ENCODE measurements at places on chromosomes 1 and 21. TPM values are rescaled to one million over a fixed set of nuclear protein-coding genes. Genes with fewer than 3 reads are reported as not detected.

Gene OR14A16
- not detected for total RNA-seq

Gene OR2T29
- total RNA-seq, result not detected

DNA sequence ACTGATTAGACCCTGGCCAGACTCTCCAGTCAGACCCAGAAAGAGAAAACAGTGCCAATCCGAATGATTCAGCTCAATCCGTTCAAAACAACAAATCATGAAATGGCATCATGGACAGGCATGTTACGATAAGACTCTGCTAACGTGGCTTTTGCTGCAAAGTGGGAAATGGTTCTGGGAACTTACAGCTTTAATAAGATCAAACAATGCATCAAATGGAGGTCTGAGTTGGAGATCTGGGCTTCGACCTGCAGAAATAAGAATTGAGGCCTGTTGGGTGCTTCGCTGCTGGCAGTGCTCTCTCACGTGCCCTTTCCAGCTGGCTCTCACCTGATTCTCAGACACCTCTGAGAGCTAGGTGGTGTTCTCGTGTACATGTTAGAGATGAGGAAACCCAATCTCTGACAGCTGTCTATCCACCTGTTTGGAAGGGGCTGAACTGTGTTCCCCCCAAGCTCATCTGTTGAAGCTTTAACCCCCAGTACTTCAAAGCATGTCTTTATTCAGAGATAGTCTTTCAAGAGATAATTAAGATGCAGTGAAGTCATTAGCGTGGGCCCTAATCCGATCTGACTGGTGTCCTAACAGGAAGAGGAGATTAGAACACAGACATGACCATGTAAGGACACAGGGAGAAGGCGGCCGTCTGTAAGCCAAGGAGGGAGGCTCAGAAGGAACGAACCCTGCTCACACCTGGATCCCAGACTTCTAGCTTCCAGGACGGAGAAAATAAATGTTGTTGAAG is 45.5 kb upstream of the ETS2 start:
- H3K4me3 ChIP-seq, result no peak overlapping the region
- H3K27me3 ChIP-seq, result no peaks in the 10 kb centered on the region
- no peak for DNase-seq
- H3K27ac ChIP-seq, result peak overlapping the region; percentile 49

Gene FCER1G
- 12.1 TPM for total RNA-seq

- H3K36me3 ChIP-seq, result no peaks in the 10 kb centered on the region
- no peak overlapping the region for H3K4me3 ChIP-seq
Measured at GRCh38 chr1:33098371-33098770, 17.4 kb downstream of the AZIN2 start.

DNA sequence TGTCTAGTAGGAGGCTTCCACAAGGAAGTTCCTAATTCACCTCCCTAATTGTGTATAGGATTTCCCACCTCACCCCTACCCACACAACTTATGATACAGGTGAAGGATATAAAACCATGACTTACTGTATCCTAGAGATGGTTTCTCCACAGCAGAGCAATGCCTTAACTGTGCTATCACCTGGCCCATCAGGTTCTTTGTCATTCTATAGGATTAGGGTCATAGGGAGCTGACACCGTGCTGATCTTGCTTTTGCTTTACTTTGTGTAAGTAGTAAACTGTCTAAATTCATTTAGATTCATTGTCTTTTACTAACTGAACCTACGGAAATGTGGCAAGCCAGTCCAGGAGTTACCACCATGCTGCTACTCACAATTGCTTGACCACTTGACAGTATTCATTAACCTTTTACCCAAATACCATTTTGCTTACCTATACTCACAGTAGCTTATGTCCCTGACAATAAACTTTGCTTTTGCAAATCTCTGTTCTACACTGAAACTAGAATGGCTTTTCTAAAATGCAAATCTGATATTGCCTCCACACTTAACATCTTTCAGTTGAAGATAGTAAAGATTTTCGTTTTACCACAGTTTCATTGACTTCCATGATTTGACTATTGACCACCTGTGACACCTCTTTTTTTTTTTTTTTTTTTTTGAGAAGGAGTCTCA is 147.6 kb downstream of the IFI44 start:
- H3K36me3 ChIP-seq, result no peaks in the 10 kb centered on the region
- DNase-seq, result no peak
- no peak overlapping the region for H3K4me3 ChIP-seq
- no peak overlapping the region for H3K27ac ChIP-seq

Gene OSCP1
- 22.4 TPM for total RNA-seq

Gene FYB2
- 8.2 TPM for total RNA-seq

GRCh38 chr1:200901796-200902444 is 7.2 kb downstream of the INAVA start:
- no peak for DNase-seq
- no peak overlapping the region for H3K4me3 ChIP-seq
- H3K27me3 ChIP-seq, result no peaks in the 10 kb centered on the region
- H3K36me3 ChIP-seq, result no peaks in the 10 kb centered on the region

Gene C1orf53
- total RNA-seq, result 11.0 TPM

Gene LRRC38
- total RNA-seq, result not detected

DNA sequence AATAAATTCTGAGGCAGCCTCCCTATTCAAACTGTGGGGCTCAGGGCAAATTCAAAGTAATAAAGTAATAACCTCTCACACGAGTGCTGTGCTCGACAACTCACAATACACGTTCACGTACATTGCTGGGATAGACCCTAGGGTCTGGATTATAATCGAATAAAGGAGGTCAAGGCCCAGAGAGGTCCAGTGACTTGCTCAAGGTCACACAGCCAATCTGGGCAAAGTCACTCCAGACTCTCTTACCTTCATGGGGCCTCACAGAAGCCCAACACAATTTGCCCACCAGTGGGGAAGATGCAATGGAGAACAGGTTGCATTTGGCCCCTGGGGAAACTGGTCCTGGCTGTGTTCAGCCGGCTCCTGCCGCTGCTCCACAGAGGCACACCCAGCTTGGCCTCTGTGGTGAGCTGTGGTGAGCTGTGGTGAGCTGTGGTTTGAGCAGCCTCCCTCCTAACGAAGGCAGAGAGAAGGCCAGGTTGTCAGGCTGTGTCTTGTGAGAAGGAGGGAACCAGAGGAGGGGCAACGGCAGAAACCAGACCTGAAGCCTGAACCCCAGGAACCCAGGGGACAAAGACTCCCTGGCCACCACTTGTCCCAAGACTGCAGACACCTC is 35.1 kb downstream of the NUAK2 start:
- H3K4me3 ChIP-seq, result no peak overlapping the region
- H3K27me3 ChIP-seq, result no peaks in the 10 kb centered on the region
- H3K27ac ChIP-seq, result peak overlapping the region; percentile 47

Gene SERINC2
- 0.29 TPM for total RNA-seq

- no peak overlapping the region for H3K27ac ChIP-seq
- no peaks in the 10 kb centered on the region for H3K4me1 ChIP-seq
- no peaks in the 10 kb centered on the region for H3K27me3 ChIP-seq
- H3K4me3 ChIP-seq, result no peak overlapping the region
Measured at GRCh38 chr1:212007886-212008285, 27.5 kb downstream of the INTS7 start.

DNA sequence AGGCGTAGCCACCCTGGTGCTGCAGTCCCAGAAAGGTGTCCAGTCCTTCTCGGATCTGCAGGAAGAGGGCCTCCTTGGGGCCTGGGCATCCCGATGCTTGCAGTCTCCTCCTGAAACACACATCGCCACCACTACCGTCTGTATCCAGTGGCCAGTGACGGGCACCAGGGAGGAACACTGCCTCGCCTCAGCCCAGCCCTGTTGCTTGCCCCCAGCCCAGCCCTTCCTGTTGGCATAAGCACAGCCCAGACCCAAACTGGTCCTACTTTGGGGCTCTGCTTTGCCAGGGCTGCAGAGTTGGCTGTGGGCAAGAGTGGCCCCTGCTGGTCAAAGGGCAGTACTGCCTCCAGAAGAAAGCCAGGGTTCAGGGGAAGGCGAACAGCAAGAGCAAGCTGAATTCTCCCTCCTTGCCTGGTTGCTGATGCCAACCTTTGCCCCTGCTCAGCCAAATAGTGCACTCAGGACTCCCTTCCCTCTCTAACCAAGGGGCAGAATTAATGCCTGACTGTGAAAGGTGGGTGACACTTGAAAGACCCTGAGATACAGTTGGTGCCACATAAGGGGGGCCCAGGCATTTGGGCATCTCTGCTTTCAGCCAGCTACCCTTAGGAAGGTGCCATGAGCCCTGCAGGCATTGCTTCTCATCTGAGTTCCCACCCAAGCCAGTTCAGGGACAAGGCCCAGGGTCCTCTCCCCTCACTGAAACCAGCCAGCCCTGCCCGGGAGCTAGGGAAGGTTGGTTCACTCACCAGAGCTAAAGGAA is 11.1 kb upstream of the ARHGEF2 start:
- no peaks in the 10 kb centered on the region for H3K4me1 ChIP-seq
- H3K27me3 ChIP-seq, result no peaks in the 10 kb centered on the region
- no peaks in the 10 kb centered on the region for H3K36me3 ChIP-seq
- peak overlapping the region; percentile 35 for H3K4me3 ChIP-seq
- peak overlapping the region; percentile 76 for H3K27ac ChIP-seq
- peak; percentile 75 for DNase-seq

- H3K27ac ChIP-seq, result no peak overlapping the region
- no peak overlapping the region for H3K4me3 ChIP-seq
- DNase-seq, result no peak
Measured at GRCh38 chr1:209227941-209228340, 355.6 kb upstream of the CAMK1G start.

- H3K36me3 ChIP-seq, result no peaks in the 10 kb centered on the region
- H3K27ac ChIP-seq, result no peak overlapping the region
- DNase-seq, result no peak
- H3K4me1 ChIP-seq, result no peaks in the 10 kb centered on the region
- H3K27me3 ChIP-seq, result no peaks in the 10 kb centered on the region
- H3K4me3 ChIP-seq, result no peak overlapping the region
Measured at GRCh38 chr1:149883598-149884247, 15.6 kb upstream of the BOLA1 start.

Gene GSTM5
- total RNA-seq, result 22.9 TPM

Gene CRABP2
- total RNA-seq, result not detected

DNA sequence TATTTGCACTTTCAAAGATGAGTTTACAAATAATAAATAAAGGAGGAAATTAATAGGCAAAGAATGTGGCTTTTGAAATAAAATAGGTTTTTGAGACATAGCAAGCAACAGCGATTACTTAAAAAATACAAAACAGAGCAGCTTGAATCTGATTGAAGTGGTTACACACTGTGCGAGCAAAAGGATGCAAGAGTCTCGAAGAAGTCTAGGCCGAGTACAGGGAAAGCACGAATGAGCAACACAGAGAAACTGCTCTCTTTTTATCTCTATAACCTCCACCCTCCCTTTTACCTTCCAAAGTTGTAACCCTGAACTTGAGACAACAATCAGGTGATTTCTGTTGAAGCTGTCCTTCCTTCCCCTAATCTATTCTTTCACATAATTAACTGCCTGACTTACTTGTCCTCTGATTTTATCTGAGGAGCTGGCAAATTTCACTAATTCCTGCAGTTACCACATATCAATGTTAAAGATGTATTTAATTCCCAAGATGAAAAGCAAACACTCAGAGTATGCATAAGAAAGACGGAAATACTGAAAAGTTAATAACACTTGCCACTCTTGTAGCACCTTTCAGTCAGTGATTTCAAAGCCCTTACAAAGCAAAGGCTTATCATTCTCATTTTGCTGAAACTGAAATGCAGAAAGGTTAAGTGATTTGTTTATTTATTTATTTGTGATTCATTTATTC is 1030.1 kb downstream of the ADGRL2 start:
- H3K36me3 ChIP-seq, result no peaks in the 10 kb centered on the region
- no peak overlapping the region for H3K27ac ChIP-seq

DNA sequence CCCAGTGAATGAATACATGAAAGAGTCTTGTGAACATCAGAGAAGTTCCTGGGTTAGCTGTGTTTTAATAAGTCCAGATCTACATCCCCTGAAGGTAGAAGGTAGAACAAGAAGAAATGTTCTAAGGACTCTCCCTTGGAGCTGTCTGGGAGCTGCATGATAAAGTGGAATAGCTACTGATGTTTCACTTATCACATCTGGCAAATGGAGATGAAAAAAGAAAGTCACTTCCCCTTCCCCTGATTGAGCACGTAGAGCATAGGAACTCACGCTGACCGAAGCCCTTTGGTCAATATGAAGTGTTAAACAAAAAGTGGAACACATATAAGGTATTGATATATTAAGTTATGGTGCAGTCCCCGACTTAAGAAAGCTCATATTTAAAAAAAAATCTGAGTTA is 53.2 kb upstream of the PARP1 start:
- no peaks in the 10 kb centered on the region for H3K36me3 ChIP-seq
- H3K27me3 ChIP-seq, result no peaks in the 10 kb centered on the region
- no peak for DNase-seq

DNA sequence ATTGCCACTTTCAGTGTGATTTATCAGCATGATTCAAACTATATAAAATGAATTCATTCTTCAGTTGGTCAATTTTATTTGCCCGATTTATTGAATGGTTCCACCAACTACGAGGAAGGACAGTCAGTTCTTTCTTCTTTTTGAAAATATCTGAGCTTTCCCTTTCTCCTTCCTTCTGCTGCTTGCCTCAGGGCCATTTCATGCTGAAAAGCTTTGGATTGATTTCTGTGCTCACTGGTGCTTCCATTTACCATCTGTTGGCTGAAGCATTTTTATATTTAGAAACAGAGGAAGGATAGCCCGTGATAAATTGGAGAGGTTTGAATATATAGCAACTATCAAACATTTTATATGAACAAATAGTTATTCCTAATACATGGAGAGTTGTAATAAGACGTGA is 68.9 kb upstream of the ADAMTS5 start:
- no peak for DNase-seq
- no peaks in the 10 kb centered on the region for H3K4me1 ChIP-seq
- no peak overlapping the region for H3K27ac ChIP-seq
- H3K36me3 ChIP-seq, result no peaks in the 10 kb centered on the region

GRCh38 chr1:90973897-90974798 is 47.7 kb downstream of the ZNF644 start:
- H3K4me1 ChIP-seq, result no peaks in the 10 kb centered on the region
- no peaks in the 10 kb centered on the region for H3K27me3 ChIP-seq
- peak overlapping the region; percentile 17 for H3K27ac ChIP-seq
- DNase-seq, result no peak
- H3K4me3 ChIP-seq, result no peak overlapping the region

Gene RHEX
- not detected for total RNA-seq

Gene FAM177B
- not detected for total RNA-seq

GRCh38 chr1:169680377-169681019 is 30.9 kb downstream of the SELL start:
- H3K27me3 ChIP-seq, result no peaks in the 10 kb centered on the region
- H3K4me3 ChIP-seq, result no peak overlapping the region
- no peaks in the 10 kb centered on the region for H3K4me1 ChIP-seq
- H3K36me3 ChIP-seq, result no peaks in the 10 kb centered on the region

Gene ETV3L
- not detected for total RNA-seq

DNA sequence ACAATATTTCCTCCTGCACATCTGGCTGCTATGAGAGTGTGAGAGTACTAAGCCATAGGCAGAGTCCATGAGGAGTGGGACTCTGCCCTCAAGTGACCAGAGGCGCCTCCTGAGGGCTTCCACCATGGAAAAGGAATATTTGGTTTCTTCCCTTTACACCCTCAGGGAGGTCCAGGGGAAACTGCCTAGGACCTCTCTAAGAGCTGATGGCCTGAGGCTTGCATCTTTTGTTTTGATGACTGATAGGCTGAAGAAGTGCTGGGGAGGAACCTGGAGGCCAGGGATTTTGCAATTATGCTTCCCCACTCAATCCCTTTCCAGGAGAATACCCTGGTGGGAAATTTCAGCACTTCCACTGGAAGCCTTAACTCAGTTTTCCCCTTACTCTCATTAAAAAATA is 111.0 kb downstream of the PBX1 start:
- H3K27ac ChIP-seq, result peak overlapping the region; percentile 59
- H3K36me3 ChIP-seq, result no peaks in the 10 kb centered on the region
- H3K27me3 ChIP-seq, result no peaks in the 10 kb centered on the region
- H3K4me1 ChIP-seq, result peaks cover 17% of the 10 kb centered on the region

GRCh38 chr1:59018860-59019259 is 235.0 kb upstream of the JUN start:
- H3K27me3 ChIP-seq, result no peaks in the 10 kb centered on the region
- H3K36me3 ChIP-seq, result no peaks in the 10 kb centered on the region
- no peaks in the 10 kb centered on the region for H3K4me1 ChIP-seq
- DNase-seq, result no peak

Gene PRKAA2
- 5.0 TPM for total RNA-seq

Data from uterus (tissue), 4 donors.